Activated CD8-positive, alpha-beta memory T cell treated with anti-CD3 and anti-CD28 coated beads for 4 hours (primary cell): ENCODE measurements at places on chromosomes 2 and 18.

- DNase-seq = no peak
These were observed 153.4 kb downstream of the FAM161A start for GRCh38 chr2:61700464-61700863.

DNA sequence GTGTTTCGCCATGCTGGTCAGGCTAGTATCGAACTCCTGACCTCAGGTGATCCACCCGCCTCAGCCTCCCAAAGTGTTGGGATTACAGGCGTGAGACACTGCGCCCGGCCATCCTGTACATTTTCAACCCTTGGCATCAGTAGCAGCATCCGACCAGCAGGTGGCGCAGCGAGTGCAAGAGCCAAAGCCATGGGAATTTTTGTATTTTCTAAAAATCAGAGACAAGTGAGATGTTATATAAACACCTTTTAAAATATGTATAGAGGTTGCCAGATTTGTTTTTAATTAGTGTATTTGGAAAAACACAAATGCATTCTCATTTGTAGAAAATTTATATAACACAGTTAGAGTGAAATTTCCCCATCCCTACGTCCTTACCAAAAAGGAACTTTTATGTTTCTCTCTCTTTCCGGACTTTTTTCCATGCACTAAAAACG is 36.8 kb downstream of the MOGAT1 start:
- DNase-seq = peak; percentile 51

GRCh38 chr2:47631792-47632398 is 151.1 kb upstream of the MSH6 start:
- no peak for DNase-seq

DNA sequence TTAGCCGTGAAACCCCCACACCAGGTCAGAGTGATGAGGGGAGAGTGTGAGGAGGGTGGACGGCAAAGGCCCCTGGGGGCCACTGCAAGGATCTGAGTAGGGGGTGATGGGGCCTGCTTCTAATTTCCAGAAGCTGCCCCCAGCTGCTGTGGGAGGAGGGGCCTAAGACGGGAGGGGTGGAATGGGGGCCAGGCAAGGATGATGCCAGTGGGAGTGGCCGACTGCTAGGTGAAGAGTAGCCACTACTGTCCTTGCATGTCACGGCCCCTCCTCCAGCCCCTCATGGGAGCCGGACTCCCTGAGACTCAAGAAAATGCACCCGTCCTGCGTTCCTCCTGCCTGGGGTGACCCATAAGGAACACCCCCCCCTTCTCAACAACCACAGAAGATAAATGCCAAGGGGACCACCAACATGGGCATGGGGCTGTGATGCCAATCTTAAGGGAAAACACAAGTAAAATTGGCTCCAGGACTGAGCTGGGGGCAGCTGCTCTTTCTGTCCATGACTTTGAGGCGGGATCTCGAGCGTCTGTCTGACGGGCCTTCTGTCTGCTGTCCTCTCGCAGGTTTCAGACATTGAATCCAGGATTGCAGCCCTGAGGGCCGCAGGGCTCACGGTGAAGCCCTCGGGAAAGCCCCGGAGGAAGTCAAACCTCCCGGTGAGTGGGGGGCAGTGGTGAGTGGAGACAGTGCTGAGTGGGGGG is 24.2 kb upstream of the PRLH start:
- DNase-seq = no peak

DNA sequence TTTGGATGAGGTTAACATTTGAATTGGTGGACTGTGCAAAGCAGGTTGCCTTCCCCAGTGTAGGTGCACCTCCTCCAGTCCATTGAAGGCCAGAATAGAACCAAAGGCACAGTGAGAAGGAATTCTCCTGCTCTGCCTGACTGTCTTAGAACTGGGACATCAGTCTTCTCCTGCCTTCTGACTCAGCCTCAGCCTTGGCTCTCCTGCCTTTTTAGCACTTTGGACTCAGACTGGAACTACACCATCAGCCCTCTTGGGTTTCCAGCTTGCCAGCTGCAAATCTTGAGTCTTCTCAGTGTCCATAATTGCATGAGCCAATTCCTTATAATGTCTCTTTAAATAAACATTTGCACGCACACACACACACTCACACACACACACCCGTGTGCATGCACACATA is 8.0 kb upstream of the TMEM177 start:
- no peak for DNase-seq

DNA sequence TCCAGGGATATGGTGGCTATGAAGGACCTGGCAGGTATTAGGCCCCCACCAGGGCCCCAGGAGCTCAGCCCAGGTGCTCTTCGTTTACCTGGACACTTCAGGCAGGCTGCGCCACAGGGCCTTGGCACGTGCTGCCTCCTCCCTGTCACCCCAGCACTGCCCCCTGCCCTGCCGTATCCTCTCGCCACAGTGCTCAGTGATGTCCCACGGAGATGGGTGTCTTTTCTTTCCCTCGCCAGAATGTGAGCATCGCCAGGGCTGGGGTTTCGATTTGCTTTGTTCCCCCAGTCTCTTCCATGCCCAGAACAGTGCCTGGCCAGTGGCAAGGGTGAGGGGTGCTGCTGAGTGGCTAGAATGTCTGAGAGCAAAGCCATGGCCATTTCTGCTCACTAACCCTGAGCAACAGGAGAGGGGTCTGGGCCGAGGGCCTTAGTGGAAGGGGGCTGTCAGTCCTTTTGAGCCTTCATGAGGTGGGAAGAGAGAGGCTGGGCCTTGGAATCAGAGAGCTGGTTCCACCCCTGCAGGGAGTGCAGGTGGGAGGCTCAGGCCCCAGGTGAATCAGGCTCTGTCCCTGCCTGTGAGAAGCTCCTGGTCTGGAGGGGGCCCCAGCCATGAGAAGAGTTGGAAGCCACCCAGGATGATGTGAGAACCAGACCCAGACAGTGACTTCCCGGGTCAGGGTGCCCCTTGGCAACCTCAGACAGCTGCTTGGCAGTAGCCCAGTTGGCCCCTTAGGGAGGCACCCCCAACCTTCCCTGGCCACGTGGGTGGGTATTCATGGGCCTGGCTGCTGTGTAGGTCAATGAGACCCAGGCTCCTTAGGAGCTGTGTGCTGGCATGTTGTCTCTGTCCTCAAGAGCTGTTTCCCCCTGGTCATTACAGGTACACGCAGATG is 129.9 kb upstream of the HS6ST1 start:
- DNase-seq = no peak

DNA sequence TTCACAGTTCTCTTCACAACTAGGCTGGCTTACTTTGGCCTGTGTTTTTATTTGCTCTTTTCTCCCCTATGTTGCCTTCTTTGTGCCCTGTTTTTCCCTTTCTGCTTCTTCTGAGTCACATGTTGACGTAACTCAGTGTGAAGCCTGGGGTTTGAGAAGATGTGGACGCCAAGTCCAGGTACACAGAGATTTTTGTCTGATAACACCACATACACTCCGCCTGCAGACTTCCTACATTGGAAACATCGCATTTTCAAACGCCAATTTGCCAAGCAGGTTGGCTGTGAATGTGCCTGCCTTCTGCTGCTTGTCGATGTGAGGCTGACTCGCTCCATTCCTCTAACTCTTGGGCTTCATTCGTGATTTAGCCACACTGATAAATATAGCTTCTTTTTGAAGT is 62.6 kb upstream of the FN1 start:
- no peak for DNase-seq

GRCh38 chr18:36392164-36392978 is 94.9 kb downstream of the FHOD3 start:
- no peak for DNase-seq

DNA sequence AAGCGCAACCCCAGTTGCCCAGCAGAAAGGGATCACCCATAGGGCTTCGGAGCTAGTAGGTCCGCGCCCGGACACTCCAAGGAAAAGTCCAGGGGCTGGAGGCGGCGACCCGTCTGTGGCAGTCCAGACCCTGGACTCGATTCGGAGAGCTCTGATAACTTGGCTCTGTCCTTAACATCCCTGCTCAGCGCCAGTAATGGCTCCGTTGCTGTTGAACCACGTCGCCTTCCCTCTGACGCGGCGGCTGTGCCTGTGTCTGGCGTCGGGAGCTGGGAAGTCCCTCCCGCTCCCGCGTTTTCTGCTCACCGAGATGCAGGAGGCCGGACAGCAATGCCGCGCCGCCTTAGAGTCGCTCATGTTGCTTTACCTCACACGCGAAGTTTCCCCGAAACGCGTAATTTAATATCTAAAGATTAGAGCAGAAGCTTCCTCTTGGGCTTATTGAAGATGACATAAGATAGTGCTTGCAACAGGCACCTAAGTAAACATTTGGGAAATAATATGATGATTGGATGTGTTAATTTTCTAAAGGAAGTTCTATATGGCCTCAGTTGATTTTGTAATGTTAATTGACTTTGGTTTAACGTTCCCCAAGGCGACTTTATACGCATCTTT is 1.3 kb upstream of the ZBTB14 start:
- peak; percentile 19 for DNase-seq

DNA sequence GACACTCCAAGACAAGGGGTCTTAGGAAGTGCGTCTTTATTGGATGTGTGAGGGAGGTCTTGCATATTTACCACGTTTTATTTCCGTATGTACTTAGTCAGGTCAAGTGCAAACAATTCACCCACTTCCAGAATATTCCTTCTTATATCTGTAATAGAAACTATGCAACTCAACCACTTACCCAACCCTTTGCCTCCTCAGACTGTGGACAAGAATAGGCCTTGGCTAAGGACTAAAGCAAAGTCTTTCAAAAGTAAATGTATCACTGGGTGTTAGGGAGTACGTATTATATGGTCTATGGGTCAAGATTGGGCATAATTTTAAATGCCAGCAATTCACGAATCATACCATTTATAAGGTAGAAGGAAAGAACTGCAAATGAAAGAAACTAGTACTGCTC is 484.8 kb downstream of the MBD2 start:
- no peak for DNase-seq

- DNase-seq = no peak
These were observed 154.1 kb upstream of the HDAC4 start for GRCh38 chr2:239554766-239555570.

DNA sequence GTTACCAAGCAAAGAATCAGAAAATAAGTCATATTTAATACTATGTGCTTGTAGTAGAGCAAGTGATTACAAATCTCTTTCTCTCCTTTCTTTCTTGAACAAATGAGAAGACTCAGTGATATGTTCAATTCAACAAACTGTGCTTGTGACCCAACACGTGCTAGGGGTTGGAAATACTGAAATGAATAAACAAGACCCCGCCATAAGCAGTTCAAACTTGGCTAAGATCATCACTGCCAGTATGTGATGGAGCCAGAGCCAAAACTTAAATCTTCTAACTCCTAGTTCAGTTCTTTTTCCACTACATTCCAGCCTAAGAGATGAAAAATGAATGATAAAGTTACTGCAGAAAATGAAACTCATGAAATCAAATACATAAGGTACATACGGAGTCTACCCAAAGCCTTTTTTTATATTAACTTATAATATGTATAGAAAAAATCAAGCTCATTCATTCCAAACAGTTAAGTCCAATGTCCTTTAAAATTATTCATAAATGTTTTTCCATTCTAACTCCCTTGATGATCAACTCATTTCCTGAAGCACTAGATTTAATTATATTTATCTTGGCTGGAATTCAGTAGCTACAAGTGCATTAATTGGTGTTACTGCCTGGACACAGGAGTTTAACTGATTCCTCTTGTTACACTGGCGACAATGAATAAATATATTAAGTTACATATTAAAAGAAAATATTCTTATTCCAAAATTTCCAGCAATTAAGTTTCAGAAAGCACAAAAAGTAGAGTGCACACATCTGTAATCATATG is 36.0 kb downstream of the GALNT3 start:
- no peak for DNase-seq

DNA sequence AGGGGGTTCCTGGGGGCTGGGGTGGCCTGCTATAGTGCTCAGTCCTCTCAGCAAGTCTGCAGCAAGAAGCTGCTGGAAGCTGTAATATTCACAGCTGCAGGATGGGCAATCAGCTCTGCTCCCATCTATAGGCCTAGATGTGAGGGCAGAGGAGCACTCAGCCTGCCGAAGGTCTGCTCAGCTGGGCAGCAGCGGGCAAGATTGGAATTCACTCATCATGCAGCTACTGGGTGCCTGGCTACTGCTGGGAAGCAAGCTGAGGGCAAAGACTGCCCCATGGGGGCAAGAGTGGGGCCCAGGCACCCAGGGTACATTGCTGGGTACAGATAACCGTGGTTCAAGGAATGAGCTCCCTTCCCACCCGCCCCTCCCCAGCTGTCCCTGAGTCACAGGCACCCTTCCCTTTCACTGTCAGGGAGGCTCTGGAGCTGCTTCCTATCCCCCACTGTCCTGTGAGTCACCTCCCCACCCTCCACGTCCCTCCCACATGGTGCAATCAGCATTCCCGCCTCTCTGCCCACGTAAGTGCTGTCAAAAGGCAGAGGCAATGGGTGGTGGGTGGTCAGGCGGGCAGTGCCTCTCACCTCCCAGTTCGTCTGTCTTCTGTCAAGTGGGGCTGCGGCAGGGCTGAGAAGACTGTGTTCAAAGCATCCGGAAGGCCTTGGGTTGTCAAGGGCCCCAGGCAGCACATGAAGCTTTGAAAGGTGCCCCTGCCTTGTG is 169.2 kb downstream of the TRIM43 start:
- no peak for DNase-seq

GRCh38 chr18:41842886-41843285 is 112.1 kb upstream of the PIK3C3 start:
- DNase-seq = no peak

DNA sequence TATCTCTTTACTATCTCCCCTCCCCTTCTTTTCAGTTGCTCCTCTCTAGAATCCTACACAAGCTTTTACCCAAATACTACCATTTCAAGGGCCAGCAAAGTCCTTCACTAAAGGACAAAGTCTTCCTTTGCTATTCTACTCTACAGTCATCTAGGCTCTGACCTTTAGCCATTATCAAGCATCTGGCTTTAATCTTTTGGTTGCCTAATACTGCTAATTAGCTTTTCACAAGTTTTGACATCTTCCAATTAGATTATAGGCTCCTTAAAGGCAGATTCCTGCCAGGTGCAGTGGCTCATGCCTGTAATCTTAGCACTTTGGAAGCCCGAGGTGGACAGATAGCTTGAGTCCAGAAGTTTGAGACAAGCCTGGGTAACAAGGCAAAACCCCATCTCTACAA is 194.4 kb downstream of the SH3BP4 start:
- no peak for DNase-seq

DNA sequence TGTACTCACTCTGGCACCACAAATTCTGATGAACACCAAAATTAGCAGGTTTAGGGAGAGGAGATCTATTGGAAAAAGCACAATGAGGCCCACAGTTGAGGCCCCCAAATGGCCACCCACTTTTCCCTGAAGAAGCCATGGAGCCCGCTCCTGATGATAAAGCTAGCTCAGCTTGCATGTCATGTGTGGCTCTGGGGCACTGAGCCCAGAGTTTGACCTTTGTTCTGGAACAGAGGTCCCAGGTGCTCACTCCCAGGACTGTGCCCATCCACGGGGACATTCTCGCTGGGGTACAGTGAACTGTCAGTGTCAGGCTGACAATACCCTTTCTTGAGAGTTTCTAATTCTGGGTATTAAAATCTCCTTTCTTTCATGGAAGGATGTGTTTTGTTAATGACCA is 36.2 kb downstream of the XDH start:
- no peak for DNase-seq

GRCh38 chr2:63786471-63786870 is 55.2 kb upstream of the UGP2 start:
- no peak for DNase-seq

- no peak for DNase-seq
These were observed 28.0 kb downstream of the CROCC2 start for GRCh38 chr2:240933966-240934700.

- DNase-seq = no peak
These were observed 278.4 kb downstream of the TMX3 start for GRCh38 chr18:68436485-68436884.

- no peak for DNase-seq
These were observed 65.6 kb downstream of the ODC1 start for GRCh38 chr2:10382354-10383061.
